ENCODE measurements at places on chromosomes 1 and 21.
A peak's percentile ranks its signal among the peaks of the same experiment; 100 is the strongest.

DNA sequence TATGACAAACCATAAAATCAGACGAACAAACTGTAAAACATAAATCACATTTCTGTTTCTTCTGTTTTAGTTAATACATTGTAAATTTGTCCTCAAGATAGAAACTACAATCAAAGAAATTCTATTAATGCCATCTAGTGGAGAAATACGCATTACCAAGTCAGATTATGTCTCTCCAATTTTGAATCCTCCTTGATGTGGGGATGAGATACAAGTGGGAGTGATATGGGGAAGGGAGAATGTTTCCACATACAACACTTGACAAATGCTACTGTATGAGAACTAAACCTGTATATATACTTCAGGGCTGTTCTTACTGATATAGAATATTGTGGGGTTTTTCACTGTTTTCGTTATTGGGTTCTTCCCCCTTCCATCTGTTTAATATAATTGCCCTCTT is 2.6 kb downstream of the HFM1 start:
- DNase-seq: no peak

DNA sequence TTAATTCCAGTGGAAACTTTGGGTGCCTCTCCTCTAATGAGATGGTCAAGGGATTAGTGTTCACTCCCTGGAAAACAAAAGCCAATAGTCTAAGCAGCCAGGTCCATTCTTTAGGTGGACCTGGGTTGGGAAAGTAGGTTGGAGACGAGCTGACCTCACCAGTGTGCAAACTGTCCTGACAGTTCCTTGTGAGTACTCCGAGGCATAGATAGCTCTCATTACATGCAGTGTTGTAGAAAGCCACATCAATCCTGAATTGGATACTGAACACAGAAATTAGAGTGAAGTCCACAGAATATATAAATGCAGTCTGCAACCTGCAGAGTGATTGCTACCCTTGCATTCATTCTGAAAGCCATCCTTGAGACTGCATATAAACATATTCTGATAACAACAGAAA is 675.1 kb upstream of the CXADR start:
- no peak for DNase-seq

GRCh38 chr21:32484706-32485380 is 72.3 kb downstream of the EVA1C start:
- DNase-seq: no peak

GRCh38 chr1:183572721-183573120 is 17.5 kb downstream of the NCF2 start:
- DNase-seq: no peak

- DNase-seq: no peak
These were observed 110.8 kb downstream of the BEND5 start for GRCh38 chr1:48665708-48666407.

DNA sequence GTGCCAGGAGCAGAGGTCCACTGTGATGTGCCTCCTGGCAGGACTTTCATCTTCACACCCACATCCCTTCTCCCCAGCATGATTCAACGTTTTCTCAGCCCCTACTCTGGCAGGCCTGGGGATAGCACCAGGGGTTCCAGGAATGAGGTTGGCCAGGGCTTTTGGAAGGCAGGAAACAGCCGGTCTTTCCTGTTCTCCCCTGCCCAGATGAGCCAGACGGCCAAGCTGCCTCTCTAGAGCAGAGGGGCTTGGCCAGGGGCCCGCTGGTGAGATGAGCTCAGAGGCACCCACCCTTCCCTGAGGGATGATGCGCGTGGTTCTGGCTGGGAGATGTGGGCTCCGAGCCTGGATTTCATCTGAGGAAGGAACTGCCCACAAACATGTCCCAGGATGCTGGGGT is 4.3 kb upstream of the MFAP2 start:
- DNase-seq: no peak

DNA sequence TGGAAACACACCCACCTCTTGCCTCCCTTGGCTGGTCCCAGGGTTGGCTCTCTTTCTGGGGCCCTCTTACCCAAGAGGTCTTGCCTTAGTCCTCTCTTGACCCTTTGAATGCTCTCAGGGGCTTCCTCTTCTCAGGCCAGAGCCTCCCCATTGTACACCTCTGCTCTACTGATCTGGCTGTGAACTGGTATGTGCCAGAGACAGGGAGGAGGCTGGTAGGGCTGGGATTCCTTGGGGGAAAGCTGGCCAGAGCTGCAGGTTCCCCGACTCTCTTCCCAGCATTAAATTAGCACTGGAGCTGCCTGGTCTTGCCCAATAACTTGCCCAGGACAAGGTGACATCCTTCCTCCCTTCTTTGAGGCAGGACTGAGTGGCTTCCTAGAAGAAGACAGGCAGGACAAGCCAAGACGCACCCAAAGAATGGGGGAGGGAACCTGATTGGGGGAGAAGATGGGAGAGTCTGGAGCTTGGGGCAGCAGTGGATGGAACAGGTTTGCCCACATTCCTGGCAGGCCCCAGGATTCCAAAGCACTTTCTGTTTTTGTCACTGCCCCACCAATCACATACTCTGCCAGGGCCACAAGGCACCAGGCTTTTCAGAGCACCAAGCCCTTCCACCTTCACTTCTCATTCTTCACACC is 37.2 kb upstream of the CITED4 start:
- no peak for DNase-seq

DNA sequence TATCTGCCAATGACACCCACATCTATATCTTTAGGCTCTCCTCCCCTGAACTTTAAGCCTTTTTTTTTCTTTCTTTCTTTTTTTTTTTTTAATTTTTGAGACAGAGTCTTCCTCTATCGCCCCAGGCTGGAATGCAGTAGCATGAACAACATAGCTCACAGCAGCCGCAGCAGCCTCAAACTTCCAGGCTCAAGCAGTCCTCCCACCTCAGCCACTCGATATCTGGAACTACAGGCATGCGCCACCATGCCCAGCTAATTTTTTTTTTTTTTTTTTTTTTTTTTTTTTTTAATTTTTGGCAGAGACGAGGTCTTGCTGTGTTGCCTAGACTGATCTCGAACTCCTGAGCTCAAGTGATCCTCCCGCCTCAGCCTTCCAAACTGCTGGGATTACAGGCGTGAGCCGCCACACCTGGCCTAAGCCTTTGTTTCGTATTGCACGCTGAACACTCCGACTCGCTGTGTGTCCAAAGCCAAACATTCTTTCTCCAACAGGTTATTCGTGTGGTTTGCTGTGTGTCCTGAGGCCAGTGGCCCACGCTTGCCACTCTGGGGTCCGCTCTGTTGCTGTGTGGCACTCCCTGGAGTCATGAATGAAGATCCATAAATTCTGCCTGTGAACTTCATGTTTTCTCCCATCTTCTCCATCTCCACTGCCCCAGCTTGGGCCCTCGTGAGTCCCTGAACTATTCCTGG is 119.4 kb downstream of the CAMTA1 start:
- DNase-seq: no peak

- DNase-seq: no peak
These were observed 39.2 kb downstream of the MAPKAPK2 start for GRCh38 chr1:206723805-206724472.

- DNase-seq: no peak
These were observed 70.0 kb downstream of the NTPCR start for GRCh38 chr1:233020426-233020825.

GRCh38 chr1:63557365-63557987 is 34.2 kb downstream of the EFCAB7 start:
- no peak for DNase-seq

DNA sequence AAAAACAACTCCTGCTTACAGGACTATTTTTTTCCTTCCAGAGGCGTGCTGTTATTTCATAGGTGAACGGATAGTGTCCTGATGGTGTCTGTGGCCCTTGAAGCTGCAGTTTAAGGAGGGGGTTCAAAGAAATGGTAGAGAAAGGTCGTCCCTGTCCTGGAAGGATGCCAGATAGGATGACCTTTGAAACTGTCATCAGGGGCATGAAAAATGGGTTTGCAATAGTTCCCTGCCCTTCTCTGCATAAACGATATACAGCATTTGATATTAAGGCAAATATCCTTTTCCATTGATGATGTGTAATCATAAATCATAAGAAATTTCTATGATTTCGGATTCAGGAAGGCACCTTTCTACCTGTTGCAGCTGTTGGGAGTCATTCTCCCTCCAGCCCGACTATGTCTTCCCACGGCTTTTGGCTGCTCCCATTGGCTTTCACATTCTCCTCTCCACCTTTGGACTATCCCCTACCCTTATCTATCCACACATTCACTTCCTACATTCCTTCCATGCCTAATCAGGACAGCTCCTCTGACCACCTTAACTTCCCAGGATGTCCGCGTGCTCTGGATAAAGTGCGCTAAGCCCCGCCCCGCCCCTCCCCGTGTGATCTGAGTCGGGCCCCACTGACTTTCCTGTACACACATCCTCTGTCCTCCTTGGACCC is 209.8 kb downstream of the DISC1 start:
- no peak for DNase-seq

- no peak for DNase-seq
These were observed 10.4 kb upstream of the ETV3L start for GRCh38 chr1:157110003-157110402.

- DNase-seq: no peak
These were observed 25.8 kb downstream of the MFSD2A start for GRCh38 chr1:39980555-39981313.

DNA sequence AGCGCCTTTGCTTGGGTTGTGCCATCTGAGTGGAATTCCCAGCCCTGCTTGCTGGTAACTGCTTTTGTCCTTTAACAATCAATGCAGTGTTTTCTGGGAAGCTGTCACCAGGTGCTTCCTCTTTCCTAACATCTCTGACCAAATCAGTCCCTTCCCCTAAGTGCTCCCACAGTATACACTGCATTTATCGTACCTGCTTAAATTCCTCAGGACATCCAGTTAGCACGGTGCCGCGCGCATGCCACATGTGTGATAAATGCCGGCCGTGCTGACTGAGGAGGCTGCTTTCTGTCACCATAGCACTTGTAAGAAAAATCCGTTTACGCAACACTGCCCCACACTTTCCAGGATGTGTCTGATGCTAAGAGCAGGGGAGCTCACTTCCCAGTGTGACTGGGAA is 115.4 kb downstream of the BCAR3 start:
- no peak for DNase-seq

DNA sequence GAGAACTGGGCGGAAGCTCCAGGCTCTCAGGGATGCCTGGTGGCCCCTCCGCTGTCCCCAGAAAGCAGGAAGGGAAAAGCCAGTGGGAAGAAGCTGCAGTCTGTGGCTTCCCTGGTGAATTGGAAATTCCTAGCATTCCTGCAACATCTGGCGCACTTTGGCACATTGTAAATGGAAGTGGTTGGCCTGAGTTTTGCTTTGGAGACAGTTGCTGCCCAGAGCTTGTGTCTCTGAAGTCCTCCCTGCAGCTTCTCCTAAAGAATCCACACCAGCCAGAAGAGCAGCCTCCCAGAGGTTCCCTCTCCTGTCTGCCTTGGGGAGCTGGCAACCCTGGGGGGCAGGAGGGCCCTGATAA is 48.2 kb downstream of the ARHGEF10L start:
- no peak for DNase-seq

DNA sequence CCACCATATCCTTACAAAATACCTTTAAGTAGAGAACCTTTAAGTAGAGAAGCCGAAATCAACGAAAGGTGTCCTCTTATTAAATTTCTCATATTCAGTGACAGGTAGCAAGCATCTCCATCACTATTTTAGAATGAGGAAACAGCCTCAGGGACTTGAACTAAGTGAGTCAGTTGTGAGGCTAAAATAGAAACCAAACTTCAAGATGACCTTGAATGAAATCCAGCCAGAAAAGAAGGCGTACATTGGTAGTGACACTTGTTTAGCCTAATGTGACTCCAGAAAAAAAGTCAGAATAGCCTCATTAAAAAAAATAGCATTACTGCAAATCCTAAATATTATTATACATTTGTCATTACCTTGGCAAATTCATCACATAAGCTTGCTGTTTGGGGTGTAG is 20.1 kb downstream of the RGS8 start:
- no peak for DNase-seq

- DNase-seq: no peak
These were observed 131.6 kb downstream of the LHX8 start for GRCh38 chr1:75265792-75266191.

GRCh38 chr21:32411350-32412161 is 950 bp upstream of the EVA1C start:
- peak; percentile 28 for DNase-seq

DNA sequence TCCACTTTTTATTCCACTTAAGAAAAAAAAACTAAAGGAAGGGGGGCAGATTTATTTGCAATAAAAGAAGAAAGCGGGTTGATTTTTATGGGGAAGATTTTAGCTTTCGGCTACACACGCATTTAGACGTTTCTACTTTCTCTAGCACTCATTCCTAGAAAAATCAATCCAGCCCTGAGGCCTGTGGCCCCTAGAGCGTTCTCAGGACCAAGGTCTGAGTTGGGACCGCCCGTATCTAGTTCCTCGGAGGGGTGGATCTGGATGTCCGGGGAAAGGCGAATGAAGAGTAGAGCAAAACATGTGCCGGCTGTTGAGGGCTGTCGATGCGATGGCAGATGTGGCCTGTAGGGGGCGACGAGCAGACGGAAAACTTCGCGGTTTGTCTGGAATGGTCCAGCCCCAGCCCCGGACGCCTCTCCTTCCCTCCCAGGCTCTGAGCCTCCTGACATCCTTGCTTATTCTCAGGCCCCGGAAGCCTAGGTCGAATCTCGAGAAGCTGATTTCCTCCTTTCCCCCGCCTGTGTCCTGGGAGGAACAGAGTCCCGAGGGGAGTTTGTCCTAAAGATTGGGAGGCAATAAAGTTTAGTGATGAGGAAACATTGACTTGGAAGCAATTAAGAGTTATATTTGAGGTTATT is 5.2 kb downstream of the FOXD3 start:
- DNase-seq: no peak

GRCh38 chr21:44506279-44507255 is 33.4 kb downstream of the KRTAP10-1 start:
- DNase-seq: no peak

GRCh38 chr1:172408958-172409357 is 11.5 kb upstream of the C1orf105 start:
- DNase-seq: no peak

- DNase-seq: no peak
These were observed 33.6 kb upstream of the CTSK start for GRCh38 chr1:150841626-150842025.

GRCh38 chr1:170511038-170511437 is 20.9 kb upstream of the GORAB start:
- no peak for DNase-seq

GRCh38 chr1:52368383-52369172 is 2.6 kb upstream of the CC2D1B start:
- peak; percentile 12 for DNase-seq

GRCh38 chr1:62306065-62306464 is 13.2 kb downstream of the KANK4 start:
- no peak for DNase-seq

GRCh38 chr1:23369335-23370013 is at the start of gene ZNF436:
Gene ZNF436 (minus strand): TSS chr1:23369836. CDS start chr1:23368005, 1,831 bp downstream.
- DNase-seq: no peak

GRCh38 chr1:147603986-147604385 is 62.7 kb downstream of the BCL9 start:
- DNase-seq: no peak

Measured in stimulated activated CD8-positive, alpha-beta memory T cell treated with anti-CD3 and anti-CD28 coated beads, Interleukin-4, amount 100 ng/mL, for 4 hours (primary cell).